ENCODE measurements at places on chromosomes 2 and 18.

- no peak for DNase-seq
Measured at GRCh38 chr2:120546048-120546864, 189.4 kb upstream of the GLI2 start.

DNA sequence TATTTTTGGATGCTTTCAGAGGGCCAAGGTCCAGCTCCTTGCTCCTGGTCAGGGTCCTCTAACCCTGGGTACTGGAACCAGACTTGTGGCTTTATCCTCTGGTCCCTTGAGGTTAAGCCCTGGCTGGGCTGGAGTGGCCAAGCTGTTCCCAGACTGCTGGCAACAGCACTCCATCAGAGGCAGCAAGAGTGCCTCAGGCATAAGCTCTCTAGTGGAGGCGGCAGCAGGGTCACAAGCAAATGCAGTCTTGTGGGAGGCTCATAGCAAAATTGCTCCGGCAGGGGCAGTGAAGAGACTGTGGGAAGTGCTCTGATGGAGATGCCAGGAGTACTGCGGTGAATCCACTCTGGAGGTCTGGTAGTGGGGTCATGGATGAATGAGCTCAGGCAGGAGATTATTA, 128.9 kb upstream of the OTOS start:
- no peak for DNase-seq

GRCh38 chr2:100405403-100406119, 11.9 kb downstream of the CHST10 start:
- no peak for DNase-seq

- peak; percentile 89 for DNase-seq
Measured at GRCh38 chr18:24014062-24014985, at the start of gene TTC39C. Gene TTC39C, plus strand, starts transcription at chr18:24014754. Its CDS starts 118 bp downstream, at chr18:24014872.

- DNase-seq: no peak
Measured at GRCh38 chr2:29166242-29167039, 51.2 kb downstream of the CLIP4 start.

DNA sequence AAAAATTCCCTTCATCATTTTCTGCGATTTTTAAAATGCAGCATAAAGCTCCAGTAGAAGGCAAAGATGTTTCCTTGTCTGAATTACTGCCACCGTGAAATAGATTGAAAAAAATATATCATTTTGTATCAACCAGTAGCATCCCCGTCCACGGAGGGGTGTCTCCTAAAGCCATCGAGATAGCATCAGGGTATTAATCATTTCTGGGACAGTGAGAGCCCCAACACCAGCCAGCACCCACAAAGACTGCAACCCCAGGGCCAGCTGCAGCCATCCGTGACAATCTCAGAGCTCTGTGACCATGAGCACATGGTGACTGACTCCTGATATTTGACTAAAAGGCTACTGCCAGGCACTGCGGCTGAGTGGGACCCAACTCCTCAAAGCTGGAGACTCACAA, 64.1 kb upstream of the SIX3 start:
- no peak for DNase-seq

GRCh38 chr2:222613715-222614331, 42.1 kb downstream of the FARSB start:
- peak; percentile 5 for DNase-seq

DNA sequence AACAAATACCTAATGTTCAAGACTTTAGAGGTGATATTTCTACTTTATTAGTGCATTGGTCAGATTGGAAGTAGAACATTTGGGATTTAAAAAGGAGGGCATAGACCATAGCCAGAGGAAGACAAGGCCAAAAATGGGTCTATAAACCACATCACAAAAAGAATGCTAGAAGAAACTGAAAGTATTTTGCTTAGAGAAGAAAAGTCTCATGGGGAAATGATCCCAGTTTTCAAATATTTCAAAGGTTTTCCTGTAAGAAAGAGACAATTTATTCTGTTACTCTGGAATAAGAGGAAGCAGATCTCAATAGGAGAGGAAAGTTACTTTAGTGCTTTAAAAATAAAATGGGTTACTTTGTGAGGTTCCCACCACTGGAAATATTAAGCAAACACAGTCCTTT, 341.4 kb downstream of the TNS1 start:
- DNase-seq: no peak

- DNase-seq: peak; percentile 11
Measured at GRCh38 chr18:49751427-49752094, 61.8 kb downstream of the ACAA2 start.

DNA sequence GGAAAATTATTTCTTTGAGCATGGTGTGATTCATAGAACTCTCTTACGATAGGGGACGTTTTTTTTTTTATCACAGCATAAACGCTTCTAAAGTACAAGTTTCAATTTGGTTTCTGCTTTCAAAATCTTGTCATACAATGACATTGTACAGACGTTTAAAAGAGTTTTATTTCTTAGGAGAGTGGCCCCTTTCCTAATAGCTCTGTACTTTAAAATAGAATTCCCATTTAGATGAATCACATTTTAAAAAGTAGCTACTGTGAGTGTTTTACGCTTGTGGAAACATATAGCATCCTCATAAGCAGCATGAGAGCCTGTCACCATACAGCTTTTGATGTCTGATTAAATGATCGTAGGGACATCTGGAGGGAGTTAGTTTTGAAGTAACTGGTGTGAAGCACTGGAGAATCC, 510.9 kb downstream of the PARD3B start:
- DNase-seq: no peak

GRCh38 chr2:212299943-212300342, 238.7 kb downstream of the ERBB4 start:
- no peak for DNase-seq

DNA sequence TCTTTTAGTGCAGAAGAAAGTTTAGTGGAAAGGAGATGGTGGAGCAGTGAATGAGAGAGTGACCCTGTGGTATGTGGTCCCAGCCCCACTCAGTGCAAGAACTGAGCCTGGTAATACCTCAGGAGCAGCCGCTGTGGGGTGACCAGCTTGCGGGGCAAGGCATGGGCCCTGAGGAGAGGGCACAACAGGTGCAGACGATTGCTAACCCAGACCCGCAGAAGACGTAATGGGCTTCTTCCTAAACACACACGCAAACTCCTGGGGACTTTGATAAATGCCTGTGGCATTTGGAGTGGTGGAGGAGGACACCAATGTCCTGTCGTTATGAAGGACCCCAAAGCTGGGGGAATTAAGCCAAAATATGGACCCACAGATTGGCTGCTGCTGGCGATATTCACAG, 78.7 kb downstream of the GFPT1 start:
- no peak for DNase-seq

DNA sequence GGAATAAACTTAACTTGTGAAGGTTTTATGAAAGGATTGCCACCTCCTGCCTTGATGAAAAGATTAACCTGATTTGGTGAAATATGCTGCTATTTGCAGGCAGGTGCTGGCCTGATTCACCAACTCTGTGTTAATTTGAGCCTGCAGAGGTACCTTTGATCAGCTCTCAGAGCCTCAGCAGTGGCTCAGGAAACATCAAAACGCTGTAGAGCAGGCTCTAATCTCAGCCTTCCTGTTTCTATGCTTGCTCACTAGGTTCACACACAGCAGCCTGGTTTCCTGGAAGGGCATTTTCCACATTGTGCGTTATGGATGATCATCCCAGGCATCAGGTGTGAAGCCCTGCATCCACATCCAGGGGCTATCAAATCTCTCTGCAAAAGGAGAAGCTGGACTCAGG, 16.9 kb downstream of the TGIF1 start:
- DNase-seq: peak; percentile 48

GRCh38 chr2:172108587-172108930, 5.9 kb upstream of the DLX2 start:
- no peak for DNase-seq

- no peak for DNase-seq
Measured at GRCh38 chr18:57188851-57189557, 42.1 kb downstream of the BOD1L2 start.

GRCh38 chr2:200422071-200422470, 87.8 kb downstream of the KCTD18 start:
- DNase-seq: no peak

- DNase-seq: no peak
Measured at GRCh38 chr2:154901063-154901462, 202.6 kb downstream of the KCNJ3 start.

DNA sequence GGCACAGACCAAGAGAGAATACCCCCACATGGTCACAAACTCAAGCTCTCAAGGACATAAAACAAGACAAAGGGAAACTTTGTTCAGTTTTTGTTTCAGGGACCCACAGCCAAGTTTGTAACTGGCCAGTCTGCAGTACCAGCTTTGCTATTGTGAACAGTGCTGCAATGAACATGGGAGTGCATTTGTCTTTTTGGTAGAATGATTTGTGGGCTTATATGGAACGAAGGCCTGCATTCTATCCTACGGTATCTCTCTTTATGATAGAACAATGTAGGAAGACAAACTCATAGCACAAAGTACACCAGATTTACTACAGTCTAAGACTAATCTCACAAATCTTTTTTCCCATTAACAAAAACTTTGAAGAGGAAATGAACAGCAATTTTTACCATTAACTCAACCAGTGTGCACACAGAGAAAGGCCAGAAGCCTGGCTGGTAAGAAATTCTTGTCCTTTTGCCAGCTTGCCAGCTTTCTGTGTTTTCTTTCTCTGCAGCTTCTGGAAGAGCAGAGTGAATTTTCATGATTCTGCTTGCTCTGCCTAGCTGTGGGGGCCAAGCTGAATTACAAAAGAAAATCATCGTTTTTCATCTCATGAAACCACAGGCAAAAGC, 37.1 kb upstream of the FEZ2 start:
- no peak for DNase-seq

- DNase-seq: no peak
Measured at GRCh38 chr2:159614534-159615366, 1.6 kb downstream of the BAZ2B start.

GRCh38 chr2:150374492-150374891, 113.0 kb downstream of the RND3 start:
- no peak for DNase-seq

DNA sequence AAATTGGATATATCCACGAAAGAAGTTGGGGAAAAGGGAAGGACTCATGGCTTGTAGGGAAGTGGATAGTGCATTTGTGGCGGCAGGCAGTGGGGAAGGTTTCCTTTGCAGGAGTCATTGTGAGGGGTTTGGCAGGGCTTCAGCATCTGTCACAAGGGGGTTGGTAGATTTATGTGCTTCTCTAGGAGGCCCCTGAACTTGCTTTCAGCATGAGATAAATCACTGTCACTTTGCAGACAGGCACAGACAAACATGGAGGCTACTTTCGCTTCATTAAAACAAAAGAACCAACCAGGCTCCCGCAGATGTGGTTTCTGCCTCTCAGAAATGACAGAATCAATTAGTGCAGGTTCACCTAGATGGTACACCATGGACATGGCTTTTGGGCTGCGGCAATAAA, 340.7 kb downstream of the TGIF1 start:
- no peak for DNase-seq

GRCh38 chr2:202432776-202433175, 56.6 kb downstream of the BMPR2 start:
- no peak for DNase-seq

DNA sequence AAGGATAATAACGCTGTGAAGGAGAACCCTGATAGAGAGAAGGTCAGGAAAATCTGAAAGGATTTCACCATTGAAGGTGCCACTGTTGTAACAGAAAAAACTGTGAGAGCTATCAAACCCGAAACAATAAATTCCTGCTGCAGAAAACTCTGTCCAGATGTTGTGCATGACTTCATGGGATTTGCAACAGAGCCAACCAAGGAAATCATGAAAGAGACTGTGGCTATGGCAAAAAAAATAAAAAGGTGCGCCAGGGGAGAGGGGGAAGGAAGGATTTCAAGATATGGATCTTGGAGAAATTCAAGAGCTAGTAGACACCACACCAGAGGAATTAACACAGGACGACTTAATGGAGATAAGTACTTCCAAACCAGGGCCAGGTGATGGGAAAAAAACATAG, 88.0 kb downstream of the LDLRAD4 start:
- no peak for DNase-seq

GRCh38 chr2:219245899-219246230, 586 bp downstream of the STK16 start:
- DNase-seq: peak; percentile 15

DNA sequence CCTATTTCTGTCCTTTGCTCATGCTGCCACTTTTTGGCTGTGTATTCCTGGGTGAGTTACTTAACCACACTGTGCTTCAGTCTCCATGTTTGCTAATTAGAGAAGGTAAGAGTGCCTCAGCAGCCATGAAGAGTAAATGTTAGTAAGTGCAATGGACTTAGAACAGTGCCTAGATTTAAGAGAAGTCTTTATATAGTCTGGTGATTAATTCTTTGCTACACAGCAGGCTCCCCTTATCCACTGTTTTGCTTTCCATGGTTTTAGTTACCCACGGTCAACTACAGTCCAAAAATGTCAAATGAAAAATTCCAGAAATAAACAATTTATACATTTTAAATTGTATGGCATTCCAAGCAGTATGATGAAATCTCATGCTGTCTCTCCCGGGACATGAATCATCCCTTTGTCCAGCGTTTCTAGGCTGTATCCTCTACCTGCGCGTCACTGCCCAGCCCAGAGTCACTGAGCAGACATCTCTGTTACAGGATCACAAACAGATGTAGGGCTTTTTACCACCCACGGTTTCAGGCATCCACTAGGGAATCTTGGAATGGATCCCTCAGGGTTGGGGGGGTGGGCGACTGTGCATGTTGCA, 91.0 kb downstream of the CTIF start:
- DNase-seq: no peak

DNA sequence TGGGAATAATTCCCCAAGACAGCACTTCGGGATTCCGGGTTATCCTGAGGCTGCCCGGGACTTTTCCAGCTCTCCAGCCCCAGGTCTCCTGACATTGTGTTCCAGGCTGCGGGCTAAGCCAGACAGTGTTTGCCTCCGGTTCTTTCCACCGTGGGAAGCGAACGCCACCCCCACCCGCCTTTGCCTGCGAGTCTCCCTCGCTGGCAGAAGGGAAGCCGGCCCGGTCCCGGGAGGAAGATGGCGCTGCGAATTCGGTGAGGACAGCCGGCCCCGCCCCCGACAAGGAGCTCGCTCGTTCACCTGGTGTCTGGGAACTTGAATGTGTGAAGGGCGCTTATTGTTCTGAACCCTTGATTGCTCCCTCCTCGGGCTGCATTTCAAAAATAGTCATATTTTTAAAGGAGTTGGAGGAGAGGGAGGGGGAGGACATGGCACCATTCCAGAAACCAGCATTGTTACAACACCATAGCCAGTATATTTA, 2.9 kb downstream of the LRATD1 start:
- DNase-seq: no peak

GRCh38 chr18:45448871-45449270, 166.4 kb upstream of the SLC14A2 start:
- no peak for DNase-seq
